CD4-positive, alpha-beta T cell treated with Interleukin-12 subunit alpha and Interleukin-12 subunit beta, for 1 hour (primary cell): ENCODE measurements at places on chromosomes 3 and 15.
A peak's percentile ranks its signal among the peaks of the same experiment; 100 is the strongest.

- no peak for DNase-seq
Measured at GRCh38 chr3:9173445-9173844, 76.0 kb downstream of the SRGAP3 start.

DNA sequence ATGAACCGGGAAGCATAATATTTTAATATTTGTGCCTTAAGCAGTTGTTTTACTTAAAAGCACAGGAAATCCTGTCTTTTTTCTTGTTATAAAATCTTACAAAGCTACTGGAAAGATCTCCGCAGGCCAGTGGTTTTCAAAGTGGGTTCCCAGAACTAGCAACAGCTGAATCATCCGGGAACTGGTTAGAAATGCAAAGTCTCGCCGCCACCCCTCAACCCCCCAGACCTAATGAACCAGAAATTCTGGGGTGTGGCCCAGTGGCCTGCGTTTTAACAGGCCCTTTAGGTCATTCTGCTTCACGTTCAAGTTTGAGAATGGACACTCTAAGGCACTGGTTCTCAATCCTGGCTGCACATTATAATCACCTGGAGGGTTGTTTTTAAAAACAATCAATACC, 74.7 kb downstream of the PDZRN3 start:
- no peak for DNase-seq

DNA sequence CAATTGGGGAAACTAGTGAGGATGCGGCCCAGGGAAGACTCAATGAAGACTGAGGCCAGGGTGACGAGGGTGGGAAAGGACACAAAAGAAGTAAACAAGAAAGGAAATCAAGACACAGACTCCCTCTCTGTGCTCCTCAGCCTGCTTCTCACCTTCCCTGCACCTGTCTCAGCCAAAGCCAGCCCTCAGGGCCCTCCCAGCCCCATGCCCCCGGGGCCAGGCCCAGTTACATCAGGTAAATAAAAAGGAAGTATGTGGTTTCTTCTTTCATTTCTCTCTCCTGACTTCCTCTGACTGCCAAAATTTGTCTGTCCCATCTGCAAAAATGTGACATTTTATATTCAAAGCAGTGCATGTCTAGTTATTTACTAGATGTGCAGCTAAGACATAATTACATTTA, 328.0 kb downstream of the UACA start:
- no peak for DNase-seq

DNA sequence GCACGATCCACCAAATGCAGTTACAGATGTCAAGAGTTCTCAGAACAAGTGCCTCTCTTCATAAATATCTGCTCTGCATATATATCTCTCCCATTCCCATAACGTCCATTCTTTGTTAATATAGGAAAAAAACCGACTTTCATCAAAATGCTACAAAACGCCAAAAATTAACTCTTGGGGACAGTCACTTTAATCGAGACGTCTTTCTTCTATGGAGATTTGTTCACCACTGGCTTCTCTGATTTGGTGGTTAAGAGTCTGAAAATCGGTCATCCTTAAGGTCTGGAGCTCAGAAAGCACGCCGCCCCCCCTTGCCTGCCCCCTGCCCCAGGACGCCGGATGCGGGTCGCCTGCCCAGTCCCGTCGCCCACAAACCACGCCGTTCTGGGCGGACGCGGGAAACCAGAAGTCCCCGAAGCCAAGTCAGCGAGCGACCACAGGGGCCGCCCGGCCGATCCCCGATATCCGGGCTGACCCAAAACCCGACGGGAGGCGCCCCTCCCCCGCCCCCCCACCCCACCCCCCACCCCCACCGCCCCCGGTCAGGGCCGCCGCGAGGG, 252.7 kb downstream of the TJP1 start:
- DNase-seq = no peak

GRCh38 chr3:98561727-98562521, 30.1 kb downstream of the GPR15 start:
- DNase-seq = peak; percentile 62
